Stimulated activated CD4-positive, alpha-beta T cell treated with anti-CD3 and anti-CD28 coated beads, Interleukin-4, amount 100 ng/mL, for 24 hours (primary cell): ENCODE measurements at places on chromosomes 3 and 15.

DNA sequence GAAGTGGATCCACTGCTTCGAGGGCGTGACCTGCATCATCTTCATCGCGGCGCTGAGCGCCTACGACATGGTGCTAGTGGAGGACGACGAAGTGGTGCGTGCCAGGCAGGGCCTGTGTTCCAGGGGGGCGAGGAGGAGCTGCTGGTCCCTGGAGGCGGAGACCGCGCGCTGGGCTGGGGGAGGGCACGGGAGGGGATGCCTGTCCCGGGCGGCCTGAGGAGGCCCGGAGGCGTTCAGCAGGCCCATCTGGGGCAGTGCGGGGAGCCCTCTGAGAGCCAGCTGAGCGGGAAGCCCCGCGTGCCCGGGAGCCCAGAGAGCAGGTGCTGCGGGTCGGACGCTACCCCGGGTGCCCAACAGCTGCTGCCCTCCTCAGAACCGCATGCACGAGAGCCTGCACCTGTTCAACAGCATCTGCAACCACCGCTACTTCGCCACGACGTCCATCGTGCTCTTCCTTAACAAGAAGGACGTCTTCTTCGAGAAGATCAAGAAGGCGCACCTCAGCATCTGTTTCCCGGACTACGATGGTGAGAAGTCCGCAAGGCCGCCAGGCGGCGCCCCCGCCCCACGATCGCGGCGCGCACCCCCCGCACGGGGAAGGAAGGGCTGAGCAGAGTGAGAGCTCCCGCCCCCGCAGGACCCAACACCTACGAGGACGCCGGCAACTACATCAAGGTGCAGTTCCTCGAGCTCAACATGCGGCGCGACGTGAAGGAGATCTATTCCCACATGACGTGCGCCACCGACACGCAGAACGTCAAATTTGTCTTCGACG, 2.9 kb downstream of the GNAT1 start:
- DNase-seq: peak; percentile 82

- DNase-seq: no peak
Observed at GRCh38 chr15:74726774-74727164, 1.4 kb upstream of the CYP1A1 start.

DNA sequence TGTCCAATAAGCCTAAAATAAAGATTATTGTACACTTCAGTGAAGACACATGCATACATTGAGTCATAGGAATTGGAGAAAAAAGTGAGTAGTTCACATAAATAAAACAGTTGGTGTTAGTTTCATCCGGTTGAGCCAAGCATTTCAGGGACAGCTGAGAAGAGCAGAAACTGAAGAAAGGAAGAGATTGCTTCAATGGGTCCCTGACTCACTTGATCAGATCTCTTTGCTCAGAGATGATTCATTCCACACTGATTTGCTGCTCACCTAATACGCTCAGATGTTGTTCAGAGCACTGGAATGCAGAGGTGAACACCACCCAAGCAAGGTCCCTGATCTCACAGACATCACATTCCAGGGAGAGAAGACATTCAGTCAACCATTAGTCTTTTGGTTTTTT, 93.7 kb downstream of the RAD18 start:
- no peak for DNase-seq

DNA sequence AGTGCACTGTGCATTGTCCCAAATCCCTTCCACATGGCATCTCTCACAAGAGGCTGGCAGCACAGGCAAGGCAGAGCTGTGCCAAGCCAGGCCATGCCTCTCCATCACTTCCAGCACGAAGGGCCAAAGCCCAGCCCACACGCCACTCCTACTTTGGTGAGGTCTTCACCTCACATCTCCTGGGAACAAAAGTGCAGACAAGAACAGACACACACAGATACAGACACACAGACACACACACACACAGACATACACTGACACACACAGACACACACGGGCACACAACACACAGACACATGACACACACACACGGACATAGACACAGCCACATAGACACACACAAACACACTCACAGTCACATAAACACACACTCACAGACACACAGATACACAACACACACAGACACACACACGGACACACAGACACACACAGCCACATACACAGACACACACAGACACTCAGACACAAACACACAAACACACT, 233.3 kb downstream of the UACA start:
- no peak for DNase-seq

DNA sequence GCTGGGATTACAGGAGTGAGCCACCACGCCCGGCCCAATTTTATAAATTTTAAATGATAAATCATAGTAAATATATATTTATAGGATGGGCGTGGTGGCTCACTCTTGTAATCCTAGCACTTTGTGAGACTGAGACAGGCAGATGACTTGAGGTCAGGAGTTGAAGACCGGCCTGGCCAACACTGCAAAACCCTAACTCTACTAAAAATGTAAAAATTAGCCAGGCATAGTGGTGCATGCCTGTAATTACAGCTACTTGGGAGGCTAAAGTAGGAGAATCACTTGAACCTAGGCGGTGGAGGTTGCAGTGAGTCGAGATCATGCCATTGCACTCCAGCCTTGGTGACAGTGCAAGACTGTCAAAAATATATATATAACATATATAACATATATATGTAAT, 26.4 kb downstream of the MFN1 start:
- no peak for DNase-seq

DNA sequence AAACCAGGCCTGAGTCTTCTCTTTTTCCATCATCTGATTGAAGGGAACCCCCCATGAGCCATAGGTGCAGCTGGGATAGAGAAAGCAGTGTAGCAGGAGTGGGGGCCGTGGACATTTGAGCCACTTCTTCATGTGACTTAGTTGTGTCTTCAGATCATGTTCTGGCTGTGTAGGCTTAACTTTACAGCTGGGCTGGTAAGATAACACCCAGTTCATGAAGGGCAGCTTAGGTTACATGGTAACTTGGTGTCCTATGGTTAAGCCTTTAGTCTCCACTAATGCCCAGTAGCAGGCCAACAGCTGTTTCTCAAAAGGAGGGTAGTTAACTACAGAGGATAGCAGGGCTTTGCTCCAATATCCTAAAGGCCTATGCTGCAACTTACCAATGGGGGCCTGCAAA, 11.4 kb upstream of the SNRPN start:
- no peak for DNase-seq

DNA sequence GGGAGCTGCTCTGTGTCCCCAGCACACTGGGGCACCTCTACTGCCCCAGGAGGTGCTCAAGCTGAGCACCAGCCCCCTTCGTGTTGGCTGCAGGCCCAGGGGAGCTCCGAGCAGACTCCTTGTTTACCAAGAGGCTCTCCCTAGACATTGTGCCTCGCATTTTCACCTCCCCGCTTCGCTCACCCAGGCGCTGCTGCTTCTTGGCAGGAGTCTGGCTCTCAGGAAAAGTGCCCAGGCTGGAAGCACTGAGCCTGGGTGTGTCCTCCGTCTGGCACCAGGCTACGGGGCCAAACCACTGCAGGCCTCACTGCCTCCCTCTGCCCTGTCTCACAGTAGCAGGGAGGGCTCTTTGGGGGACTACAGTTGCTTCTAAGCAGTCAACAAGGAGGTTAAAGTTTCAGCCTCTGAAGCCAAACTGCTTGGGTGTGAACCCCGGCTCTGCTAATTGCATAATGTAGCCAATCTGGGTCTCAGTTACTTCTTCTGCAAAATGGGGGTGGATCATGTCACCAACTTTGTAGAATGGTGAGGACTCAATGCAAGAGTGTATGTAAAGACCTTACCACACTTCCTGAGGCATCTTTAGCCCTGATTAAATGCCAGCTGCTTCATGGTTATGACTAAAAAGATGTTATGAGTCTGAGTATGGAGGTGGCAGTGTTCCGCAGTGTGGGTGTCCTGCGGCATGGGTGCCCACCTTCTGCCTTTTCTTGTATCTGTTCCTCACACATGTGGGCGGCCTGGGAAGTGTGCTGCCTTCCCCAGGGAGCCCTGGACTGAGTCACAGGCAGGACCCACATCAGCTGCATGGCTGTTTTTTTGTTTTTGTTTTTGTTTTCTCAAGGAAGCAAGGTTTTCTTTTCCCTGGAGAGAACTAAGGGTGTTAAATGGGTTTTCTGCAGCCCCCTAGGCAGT, 88.9 kb downstream of the CLSTN2 start:
- DNase-seq: no peak

GRCh38 chr3:104102386-104102785, 1264.3 kb upstream of the ALCAM start:
- DNase-seq: no peak

GRCh38 chr3:181056136-181056732, 66.7 kb upstream of the DNAJC19 start:
- no peak for DNase-seq

GRCh38 chr15:26939398-26939797, 31.6 kb upstream of the GABRG3 start:
- DNase-seq: no peak

GRCh38 chr3:195059006-195059350, 212.0 kb downstream of the XXYLT1 start:
- DNase-seq: no peak

DNA sequence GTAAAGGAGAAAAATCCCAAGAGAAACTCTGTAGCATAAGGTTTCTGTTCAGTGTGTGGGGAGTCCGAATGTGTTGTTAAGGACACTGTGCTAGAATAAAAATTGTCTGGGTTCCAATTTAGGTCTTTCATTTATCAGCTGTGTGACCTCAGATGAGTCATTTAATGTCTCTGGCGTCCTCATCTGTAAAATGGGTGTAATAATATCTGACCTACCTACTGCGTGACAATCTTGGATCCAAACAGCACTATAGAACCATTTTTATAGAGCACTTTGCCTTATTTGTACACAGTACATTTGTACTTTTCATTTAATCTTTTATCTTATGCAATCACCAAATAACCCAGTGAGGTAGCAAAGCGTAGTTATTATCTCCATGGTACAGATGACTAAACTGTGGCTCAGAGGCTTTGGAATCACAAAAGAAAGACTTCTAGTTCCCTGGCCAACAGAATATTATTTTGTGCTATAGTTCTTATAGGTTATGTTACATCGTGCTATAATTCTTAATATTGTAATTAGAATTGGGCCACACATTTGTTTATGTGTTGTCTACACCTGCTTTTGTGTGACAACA, 46.6 kb upstream of the TNIK start:
- no peak for DNase-seq

DNA sequence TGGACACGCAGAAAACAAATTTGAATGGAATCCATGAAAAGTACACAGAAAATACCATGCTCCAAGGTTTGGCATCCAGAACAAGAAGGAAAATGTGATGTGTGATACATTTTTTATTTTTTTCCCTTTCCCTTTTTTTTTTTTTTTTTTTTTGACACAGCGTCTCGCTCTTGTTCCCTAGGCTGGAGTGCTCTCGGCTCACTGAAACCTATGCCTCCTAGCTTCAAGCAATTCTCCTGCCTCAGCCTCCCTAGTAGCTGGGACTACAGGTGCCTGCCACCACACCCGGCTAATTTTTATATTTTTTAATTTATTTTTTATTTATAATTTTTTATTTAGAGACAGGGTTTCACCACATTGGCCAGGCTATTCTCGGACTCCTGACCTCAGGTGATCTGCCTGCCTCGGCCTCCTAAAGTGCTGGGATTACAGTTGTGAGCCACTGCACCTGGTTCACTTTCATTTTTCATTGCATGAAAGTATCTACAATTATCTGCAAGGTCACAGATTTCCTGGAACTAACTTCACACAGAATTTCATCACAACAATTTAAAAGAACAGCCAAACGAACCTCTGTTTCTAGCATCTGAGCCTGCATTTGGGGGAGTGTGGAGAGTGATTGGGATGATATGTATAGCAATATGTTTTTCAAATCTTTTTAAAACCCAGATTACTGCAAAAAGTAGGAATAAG, 8.3 kb downstream of the POU1F1 start:
- DNase-seq: no peak

DNA sequence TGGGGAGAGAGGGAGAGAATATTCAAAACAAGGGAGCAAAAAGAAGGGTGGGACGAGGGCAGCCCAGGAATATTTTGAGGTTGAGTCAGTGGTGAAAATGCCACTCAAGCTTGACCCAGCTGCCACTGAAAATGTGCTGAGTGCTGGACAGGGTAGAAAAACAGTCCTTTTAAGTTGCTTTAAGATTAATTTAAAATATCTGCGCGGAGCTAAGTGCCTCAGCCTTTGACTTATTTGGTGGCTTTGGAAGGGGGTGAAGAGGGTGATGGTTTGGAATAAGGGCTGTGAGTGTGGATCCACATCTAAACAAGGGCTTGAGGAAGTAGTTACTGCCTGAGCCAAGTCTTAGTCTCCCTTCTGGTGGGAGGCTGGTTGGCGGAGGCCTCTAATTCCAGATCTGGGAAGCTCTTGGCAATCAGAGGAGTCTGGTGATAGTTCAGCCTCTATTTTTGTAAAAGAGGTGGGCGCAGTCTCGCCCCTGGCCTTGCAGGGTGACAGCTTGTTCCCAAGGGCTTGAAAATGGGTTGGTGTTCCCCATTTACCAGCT, 280.8 kb upstream of the ROPN1 start:
- no peak for DNase-seq

GRCh38 chr15:56467616-56468015, 2.7 kb upstream of the MNS1 start:
- no peak for DNase-seq

- no peak for DNase-seq
Observed at GRCh38 chr15:57217778-57218598, 158.3 kb upstream of the CGNL1 start.

DNA sequence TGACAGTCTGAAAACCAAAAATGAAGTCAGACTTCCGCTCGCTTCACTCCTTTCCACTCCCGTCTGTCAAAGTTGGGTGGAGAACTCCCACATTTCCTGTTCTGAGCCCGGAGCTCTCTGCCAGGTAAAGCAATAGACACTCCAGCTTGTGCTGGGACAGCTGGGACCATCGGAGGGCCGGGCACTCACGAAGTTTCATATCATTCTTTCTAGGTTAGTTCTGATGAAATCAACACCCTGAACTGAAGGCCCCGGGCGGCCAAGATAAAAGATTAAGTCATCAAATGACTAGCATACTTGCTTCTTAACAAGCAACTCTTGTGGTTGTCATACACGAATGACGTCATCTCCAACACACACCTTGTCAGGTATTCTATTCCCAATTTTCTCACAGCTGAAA, 42.1 kb downstream of the MAGI1 start:
- no peak for DNase-seq

DNA sequence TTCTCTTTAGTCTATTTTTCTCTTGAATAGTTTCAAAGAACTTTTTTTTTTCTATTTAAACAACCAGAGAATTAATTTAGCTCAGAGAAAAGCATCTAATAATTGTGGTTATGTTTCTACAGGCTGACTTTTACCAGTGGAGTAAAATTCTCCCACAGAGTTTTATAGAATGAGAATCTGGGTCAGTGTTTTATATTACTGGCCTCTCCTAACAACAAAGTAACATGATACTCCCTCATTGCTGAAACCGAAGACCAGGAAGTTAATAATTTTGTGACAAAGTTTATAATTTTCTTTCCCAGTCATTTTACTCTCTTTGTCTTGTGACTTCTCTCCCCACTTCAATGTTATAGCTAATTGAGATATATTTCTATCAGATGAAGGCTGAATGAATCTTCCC, 946.9 kb downstream of the EPHA3 start:
- DNase-seq: no peak
